ENCODE measurements at places on chromosomes 1 and 21.
A peak's percentile ranks its signal among the peaks of the same experiment; 100 is the strongest.

DNA sequence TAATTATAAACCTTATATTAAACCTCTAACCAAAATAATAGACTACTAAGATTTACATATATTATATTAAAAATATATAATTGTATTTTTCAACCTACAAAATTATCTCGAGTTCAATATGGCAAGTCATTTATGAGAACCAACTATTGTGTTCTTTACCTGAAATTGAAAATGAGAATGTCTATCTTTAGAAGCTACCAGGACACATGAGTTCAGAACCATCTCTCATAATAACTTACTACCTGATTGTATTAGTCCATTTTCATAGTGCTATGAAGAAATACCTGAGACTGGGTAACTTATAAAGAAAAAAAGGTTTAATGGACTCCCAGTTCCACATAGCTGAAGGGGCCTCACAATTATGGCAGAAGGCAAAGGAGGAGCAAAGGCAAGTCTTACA is 6.8 kb downstream of the HAO2 start:
- no peak for DNase-seq

DNA sequence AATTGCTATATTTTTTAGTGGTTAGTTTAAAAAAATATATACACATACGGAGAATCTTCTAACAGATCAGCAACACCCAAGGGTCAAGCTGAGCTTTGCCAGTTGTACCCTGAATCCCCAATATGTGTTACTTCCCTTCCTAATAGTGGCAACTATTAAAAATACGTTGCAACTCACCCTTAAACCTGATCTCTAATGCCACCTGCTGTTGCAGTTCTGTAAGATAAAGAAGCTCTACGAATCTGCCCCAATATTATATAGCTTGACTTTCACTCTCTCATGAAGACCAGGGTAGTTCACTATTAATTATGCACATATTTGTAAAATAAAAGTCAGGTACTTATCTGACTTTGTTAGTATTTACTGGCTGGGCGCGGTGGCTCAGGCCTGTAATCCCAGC is 58.4 kb downstream of the ASH1L start:
- DNase-seq, result peak; percentile 40

DNA sequence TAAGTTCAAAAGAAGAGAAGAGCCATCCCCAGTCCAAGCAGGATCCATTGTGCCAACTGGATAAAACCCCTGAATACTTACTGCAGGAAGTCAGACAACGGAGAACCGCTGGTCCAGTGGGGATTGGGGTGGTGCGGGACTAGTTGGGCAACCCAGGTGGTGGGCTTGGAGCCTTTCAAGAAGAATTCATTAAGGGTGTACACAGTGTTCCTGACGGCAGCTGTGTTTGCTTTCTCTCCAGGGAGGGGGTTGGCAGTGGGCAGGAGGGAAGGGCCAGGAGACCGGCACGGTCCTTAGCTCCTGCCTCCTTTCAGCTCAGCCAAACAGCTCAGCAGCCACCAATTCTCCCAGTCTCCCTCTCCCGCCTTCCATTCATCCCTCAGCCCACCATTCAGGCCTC is 7.1 kb upstream of the CDK18 start:
- DNase-seq, result no peak

DNA sequence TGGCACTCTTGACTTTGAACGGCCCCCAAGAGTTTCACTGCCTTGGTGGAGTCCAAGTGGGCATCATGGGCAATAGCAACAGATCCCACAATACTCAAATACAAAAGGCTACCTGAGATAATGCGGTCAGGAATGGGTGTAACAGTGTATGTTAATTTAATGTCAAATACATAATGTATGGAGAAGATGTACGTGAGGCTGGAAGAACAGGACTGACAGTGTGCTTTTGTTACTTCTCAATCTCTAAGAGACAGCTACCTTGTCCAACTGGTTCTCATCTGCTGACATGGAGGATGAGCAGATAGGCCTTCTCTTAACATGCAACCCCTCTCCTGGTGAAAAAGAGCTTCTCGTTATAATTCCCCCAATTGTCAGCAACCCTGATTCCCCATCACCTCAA is 167.2 kb downstream of the APP start:
- DNase-seq, result no peak

DNA sequence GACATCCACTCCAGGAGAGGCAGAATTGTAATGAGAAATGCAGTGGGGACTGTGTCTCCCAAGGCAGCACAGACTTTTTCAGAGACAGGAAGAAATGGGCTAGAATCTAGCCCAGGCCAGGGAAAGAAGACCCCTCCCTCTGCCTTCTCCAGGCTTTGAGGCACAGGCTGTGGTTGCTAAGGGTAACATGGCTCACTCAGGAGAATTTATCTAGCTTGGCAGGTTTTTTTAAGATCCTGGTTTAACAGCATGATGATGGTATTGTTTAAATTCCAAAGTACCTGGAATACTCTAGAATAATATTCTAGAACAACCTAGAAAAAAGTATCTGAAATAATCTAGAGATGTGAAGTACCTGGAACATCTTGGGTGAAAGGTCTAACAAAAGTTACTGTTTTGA is 125.6 kb downstream of the URB2 start:
- DNase-seq, result no peak

- no peak for DNase-seq
Observed at GRCh38 chr1:27569506-27570291, 34.2 kb downstream of the AHDC1 start.

DNA sequence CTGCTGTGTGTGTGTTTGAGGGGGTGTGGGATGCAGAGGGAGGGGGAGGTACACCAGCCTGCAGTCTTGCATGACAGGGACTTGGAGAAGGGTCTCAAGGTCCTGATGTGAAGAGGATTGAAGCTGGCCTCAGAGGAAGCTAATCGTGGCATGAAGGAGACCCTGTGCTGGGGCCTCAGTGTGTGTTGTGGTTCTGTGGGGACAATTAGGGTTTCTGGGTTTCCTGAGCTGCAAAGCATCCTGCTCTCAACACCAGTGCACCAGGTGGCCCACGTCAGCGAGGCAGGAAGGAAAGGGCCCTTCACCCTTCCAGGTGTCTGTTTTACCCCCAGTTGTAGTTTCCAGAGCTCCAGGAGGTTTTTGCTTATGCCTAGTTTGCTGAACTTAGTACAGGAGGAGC is 52.8 kb downstream of the TENT5C start:
- DNase-seq, result no peak

Measured in A172 (cell line).